ENCODE measurements at places on chromosomes 7 and 10.

- DNase-seq, result no peak
- H3K4me3 ChIP-seq, result no peak overlapping the region
- no peaks in the 10 kb centered on the region for H3K36me3 ChIP-seq
- no peaks in the 10 kb centered on the region for H3K27me3 ChIP-seq
- H3K27ac ChIP-seq, result no peak overlapping the region
These were observed 449.3 kb downstream of the CNTNAP2 start for GRCh38 chr7:146565872-146566271.

DNA sequence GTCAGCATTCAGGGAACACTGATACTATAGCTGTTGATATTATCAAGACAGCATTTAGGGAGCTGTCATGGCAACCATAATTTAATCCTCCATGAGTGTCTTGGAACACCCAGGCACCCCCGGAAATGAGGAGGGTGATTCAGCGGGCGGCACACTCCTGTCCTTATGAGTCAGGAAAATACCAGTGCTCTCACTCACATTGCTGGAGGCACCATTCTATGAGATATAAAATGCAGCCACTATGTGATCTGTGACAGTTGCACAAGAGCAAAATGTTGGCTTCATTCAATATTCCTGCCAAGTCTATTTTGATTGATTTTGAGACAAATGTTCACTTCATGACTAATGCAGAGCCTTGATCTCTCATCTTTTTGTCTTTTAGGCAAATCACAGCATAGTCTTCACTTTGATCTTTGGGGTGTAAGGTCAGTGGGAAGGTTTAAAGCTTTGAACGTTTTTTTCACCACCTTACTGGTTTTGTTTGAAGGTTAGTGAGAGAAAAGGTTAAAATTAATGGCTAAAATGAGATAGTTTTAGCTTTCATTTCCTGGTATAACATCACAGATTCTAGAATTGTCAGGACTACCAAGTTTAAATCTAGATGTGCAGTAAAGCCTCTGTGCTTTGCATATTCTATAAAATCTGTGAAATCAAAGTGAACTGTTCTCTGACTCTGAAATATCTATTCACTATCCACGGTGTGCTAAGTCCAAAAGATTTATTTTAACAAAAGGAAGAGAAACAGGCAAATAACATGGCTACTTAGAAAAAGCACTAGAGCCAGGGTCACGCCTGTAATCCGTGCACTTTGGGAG is 12.4 kb upstream of the ARHGAP12 start:
- peak; percentile 68 for DNase-seq
- no peaks in the 10 kb centered on the region for H3K36me3 ChIP-seq
- H3K27me3 ChIP-seq, result no peaks in the 10 kb centered on the region
- H3K4me3 ChIP-seq, result no peak overlapping the region
- peaks cover 36% of the 10 kb centered on the region for H3K4me1 ChIP-seq

GRCh38 chr10:49241385-49241784 is 53.2 kb upstream of the TMEM273 start:
- DNase-seq, result no peak
- no peaks in the 10 kb centered on the region for H3K4me1 ChIP-seq
- no peak overlapping the region for H3K27ac ChIP-seq
- no peak overlapping the region for H3K4me3 ChIP-seq
- H3K27me3 ChIP-seq, result no peaks in the 10 kb centered on the region

DNA sequence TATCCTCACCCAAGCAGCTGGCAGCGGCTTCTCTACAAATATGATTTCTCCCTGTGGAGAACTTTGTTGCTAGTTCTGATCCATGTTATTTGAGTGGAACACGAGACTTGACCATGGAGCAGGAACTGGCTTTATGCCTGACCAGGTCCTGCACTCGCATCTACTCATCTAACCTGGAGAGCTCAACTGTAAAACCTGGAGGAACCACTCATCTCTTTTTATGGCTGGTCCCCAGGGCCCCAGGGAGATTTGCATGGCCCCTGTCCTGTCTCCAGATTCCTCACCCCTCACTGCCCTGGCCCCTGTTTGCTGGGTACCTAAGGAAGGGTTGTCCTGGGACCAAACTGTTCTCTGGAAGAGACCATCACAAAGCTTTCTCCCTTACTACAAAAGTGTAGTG is 16.0 kb downstream of the TCAF1 start:
- H3K4me1 ChIP-seq, result no peaks in the 10 kb centered on the region
- H3K4me3 ChIP-seq, result no peak overlapping the region
- DNase-seq, result no peak
- H3K36me3 ChIP-seq, result peaks cover 1% of the 10 kb centered on the region

- H3K4me1 ChIP-seq, result peaks cover 17% of the 10 kb centered on the region
- no peak overlapping the region for H3K27ac ChIP-seq
- H3K36me3 ChIP-seq, result peaks cover 9% of the 10 kb centered on the region
- no peak for DNase-seq
- no peak overlapping the region for H3K4me3 ChIP-seq
These were observed 73.4 kb downstream of the NRBF2 start for GRCh38 chr10:63206576-63206975.

DNA sequence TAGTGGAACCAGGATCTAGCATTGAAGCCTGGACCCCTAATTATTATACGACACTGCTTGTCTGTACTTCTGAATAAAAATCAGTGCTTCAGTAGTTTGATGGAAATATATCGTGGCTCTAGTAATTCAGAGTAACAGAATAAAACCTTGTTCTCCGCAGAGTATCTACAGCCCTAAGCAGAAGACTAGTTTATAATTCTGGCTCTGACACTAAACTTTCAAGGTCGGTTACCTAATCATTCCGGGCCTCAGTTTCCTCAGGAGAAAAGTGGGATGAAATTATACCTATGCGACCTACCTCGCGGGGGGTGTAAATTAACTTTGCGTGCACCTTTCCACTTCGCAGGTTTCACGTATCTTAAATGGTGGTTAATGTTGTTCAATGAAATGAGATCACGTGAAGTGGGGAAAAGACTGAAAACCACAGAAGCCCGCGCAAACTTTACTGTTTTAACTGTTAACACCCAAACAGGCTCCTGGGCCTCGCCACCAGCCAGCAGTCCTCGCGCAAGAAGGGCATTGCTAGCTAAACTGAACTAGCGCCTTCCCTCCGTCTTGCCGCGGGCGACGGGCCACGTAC is 615 bp downstream of the THAP5 start:
- no peaks in the 10 kb centered on the region for H3K4me1 ChIP-seq
- H3K36me3 ChIP-seq, result peaks cover 3% of the 10 kb centered on the region

DNA sequence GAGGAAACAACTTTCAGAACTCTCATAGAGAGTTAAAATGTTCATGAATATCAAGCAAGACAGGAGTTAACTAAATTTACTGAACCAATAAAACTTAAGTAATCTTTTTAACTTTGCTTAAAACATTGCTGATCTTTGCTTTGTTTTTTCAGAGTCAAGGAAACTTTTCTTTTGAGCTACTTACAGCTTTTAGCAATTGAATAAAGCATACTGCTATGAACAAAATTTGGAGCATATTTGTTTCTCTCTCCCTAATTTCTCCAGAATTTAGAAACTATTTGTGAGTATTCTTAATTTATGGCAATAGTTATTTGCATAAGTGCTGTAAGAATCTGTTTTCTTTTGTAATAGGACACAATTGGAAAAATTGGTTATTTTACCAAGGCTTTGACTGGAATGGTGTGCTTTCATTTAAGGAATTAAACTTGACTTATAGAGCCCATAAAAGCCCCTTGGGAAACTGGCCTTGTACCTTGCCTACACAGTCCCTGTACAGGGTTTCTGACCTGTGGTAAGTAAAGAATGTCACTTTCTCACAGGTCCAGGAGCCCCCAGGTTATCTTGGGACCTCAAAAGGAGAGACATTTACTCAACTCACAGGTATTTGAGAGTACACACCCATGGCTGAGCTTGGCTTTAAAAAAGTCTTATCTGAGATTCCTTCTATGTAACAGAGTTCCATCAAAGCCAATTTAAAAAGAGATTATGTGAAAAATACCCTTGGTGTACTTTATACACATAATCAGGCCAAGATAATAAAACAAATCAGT is 23.3 kb upstream of the KIAA1549 start:
- no peak overlapping the region for H3K27ac ChIP-seq
- DNase-seq, result no peak
- peaks cover under 1% of the 10 kb centered on the region for H3K27me3 ChIP-seq
- no peaks in the 10 kb centered on the region for H3K4me1 ChIP-seq

GRCh38 chr7:70091362-70091761 is 493.1 kb downstream of the AUTS2 start:
- H3K36me3 ChIP-seq, result no peaks in the 10 kb centered on the region
- H3K4me3 ChIP-seq, result no peak overlapping the region
- peaks cover 3% of the 10 kb centered on the region for H3K4me1 ChIP-seq
- DNase-seq, result no peak
- no peaks in the 10 kb centered on the region for H3K27me3 ChIP-seq

- H3K27ac ChIP-seq, result no peak overlapping the region
- H3K4me1 ChIP-seq, result no peaks in the 10 kb centered on the region
- no peaks in the 10 kb centered on the region for H3K27me3 ChIP-seq
- DNase-seq, result no peak
- H3K36me3 ChIP-seq, result no peaks in the 10 kb centered on the region
These were observed 362.6 kb downstream of the PAXIP1 start for GRCh38 chr7:154640266-154640865.

GRCh38 chr10:38054361-38054797 is 39.8 kb upstream of the ZNF37A start:
- no peaks in the 10 kb centered on the region for H3K4me1 ChIP-seq
- no peak overlapping the region for H3K4me3 ChIP-seq
- no peak for DNase-seq

DNA sequence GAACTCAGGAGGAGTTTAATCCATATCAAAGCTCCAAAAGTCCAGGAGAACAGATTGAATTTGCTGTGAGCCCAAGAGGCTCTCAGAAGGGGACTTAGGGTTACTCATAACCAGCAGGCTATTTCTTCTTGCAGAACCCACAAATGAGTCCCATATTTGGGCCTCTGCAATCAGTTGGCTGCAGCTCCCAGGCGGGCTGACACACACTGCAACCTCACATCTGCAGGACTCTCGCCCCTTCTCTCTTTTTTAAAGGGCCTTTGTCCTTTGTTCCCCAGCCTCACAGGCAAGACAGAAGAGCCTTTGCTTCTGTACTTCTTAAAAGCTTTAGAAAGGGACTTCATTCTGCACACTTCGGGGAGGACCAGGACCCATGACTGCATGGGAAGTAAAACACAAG is 26.7 kb downstream of the CREB3L2 start:
- DNase-seq, result no peak
- H3K36me3 ChIP-seq, result peaks cover 3% of the 10 kb centered on the region
- no peaks in the 10 kb centered on the region for H3K27me3 ChIP-seq

DNA sequence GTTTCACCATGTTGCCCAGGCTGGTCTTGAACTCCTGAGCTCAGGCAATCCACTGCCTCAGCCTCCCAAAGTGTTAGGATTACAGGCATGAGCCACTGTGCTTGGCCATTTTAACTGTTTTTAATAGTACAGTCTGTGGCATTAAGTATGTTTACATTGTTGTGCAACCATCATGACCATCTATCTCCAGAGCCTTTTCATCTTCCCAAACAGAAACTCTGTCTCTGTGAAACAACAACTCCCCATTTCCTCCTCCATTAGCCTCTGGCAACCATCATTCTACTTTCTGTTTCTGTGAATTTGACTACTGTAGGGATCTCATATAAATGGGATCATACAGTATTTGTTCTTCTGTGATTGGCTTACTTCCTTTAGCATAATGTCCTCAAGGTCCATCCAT is 48.3 kb upstream of the SEPHS1 start:
- no peaks in the 10 kb centered on the region for H3K36me3 ChIP-seq
- H3K27ac ChIP-seq, result no peak overlapping the region
- no peaks in the 10 kb centered on the region for H3K27me3 ChIP-seq
- no peak overlapping the region for H3K4me3 ChIP-seq
- no peaks in the 10 kb centered on the region for H3K4me1 ChIP-seq
- DNase-seq, result no peak

DNA sequence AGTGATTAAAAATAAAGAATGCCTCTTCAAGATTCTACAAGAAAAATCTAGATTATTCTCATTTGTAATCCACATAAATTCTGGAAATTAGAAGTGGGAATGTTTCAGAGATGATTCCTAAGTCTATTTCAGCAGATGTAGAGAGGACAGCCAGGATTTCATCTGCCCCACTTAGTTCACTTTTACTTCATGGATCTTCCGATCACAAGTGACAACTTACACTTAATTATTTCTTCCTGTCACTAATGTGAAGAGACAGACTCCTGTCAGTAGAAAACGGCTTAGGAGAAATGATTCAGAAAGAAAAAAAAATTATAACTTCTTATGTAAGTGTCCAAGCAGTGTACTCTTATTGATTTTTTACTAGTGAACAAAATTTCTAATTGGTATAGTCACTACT is 368.2 kb upstream of the SMIM30 start:
- H3K27me3 ChIP-seq, result no peaks in the 10 kb centered on the region
- DNase-seq, result no peak
- H3K4me1 ChIP-seq, result no peaks in the 10 kb centered on the region
- no peaks in the 10 kb centered on the region for H3K36me3 ChIP-seq
- no peak overlapping the region for H3K4me3 ChIP-seq

DNA sequence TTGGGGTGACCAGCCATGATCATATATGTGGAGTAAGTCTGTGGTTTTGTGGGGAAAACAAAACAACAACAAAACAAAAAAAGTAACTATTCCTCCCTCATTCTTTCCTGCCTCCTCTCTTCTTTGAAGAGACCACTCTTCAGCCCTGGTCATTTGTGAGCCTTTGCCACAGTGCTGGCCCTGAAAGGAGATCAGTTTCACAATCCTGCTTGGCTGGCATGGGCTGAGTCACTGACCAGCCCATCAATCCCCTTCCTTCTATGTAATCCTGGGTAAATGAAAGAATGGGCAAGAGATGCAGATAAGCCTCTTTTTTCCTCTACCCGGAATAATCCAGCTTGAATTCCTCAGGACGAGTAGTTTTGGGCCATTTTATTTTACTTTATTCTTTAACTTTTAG is 13.6 kb downstream of the CSTF2T start:
- no peak for DNase-seq
- no peak overlapping the region for H3K4me3 ChIP-seq
- no peak overlapping the region for H3K27ac ChIP-seq
- no peaks in the 10 kb centered on the region for H3K27me3 ChIP-seq
- H3K36me3 ChIP-seq, result no peaks in the 10 kb centered on the region

- H3K36me3 ChIP-seq, result no peaks in the 10 kb centered on the region
- H3K27me3 ChIP-seq, result no peaks in the 10 kb centered on the region
- no peak for DNase-seq
- H3K4me1 ChIP-seq, result peaks cover 19% of the 10 kb centered on the region
- H3K27ac ChIP-seq, result no peak overlapping the region
- H3K4me3 ChIP-seq, result no peak overlapping the region
These were observed 911 bp upstream of the ZP3 start for GRCh38 chr7:76423666-76424412.

GRCh38 chr10:78749898-78750297 is 318.9 kb upstream of the ZMIZ1 start:
- H3K4me3 ChIP-seq, result no peak overlapping the region
- H3K27ac ChIP-seq, result no peak overlapping the region
- no peaks in the 10 kb centered on the region for H3K27me3 ChIP-seq
- DNase-seq, result no peak
- H3K36me3 ChIP-seq, result no peaks in the 10 kb centered on the region

GRCh38 chr7:36279200-36279925 is 110.3 kb upstream of the ANLN start:
- H3K27ac ChIP-seq, result no peak overlapping the region
- no peak overlapping the region for H3K4me3 ChIP-seq
- peaks cover 11% of the 10 kb centered on the region for H3K36me3 ChIP-seq
- H3K4me1 ChIP-seq, result peaks cover 3% of the 10 kb centered on the region

GRCh38 chr10:119103903-119104653 is at the start of gene DENND10:
Gene DENND10 (plus strand): TSS chr10:119104113. CDS start chr10:119104143, 30 bp downstream.
- no peaks in the 10 kb centered on the region for H3K27me3 ChIP-seq
- peak within 1 kb of the TSS; percentile 42 for H3K27ac ChIP-seq
- H3K4me1 ChIP-seq, result peaks cover 2% of the 10 kb centered on the region
